SIG-M5 (cell line): ENCODE measurements at places on chromosomes 12 and 14.

DNA sequence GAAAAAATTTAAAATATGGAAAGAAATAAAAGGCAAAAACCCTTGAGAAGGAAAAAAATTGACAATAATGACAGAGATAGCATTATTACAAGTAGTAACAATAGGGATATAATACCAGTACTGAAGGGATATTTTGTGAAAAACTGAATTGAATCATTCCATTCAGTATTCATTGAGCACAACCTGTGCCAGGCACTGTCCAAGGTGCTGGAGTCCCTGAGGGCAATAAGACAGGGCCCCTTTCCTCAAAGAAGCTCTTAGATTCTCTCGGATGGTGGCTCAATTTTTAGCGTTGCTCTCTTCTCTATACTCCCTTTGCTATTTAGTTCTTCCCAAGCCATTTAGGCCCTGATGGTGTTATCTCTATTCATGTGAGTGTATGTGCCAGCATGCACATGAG lies 34.3 kb upstream of the GAS2L3 start:
- no peak for DNase-seq

DNA sequence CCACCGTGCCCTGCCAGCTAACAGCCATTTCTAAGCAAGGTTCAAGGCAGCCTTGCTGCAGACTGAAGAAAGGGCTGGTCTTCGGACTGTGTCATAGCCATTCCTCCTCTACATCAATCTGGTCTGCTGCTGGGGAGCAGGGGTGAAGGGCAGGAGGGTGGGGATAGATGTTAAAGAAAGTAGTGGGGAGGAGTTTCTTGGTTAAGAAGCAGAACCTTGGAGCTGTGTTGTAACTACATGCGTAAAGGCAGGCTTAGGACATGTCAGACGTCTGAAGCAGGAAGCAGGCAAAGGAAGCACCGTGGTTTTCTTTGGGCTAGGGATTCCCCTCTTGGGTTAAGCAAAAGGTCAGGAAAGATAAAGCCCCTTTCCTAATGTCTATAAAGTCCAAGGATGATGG lies 18.1 kb upstream of the NEK9 start:
- DNase-seq: no peak

- DNase-seq: no peak
Observed at GRCh38 chr14:61462566-61463193, 141.3 kb downstream of the PRKCH start.

GRCh38 chr12:3820122-3820521 lies 53.1 kb downstream of the PARP11 start:
- DNase-seq: no peak

- DNase-seq: no peak
Observed at GRCh38 chr14:105945896-105946295, 419.5 kb downstream of the TMEM121 start.

GRCh38 chr12:119206348-119207062 lies 27.8 kb downstream of the HSPB8 start:
- DNase-seq: no peak

DNA sequence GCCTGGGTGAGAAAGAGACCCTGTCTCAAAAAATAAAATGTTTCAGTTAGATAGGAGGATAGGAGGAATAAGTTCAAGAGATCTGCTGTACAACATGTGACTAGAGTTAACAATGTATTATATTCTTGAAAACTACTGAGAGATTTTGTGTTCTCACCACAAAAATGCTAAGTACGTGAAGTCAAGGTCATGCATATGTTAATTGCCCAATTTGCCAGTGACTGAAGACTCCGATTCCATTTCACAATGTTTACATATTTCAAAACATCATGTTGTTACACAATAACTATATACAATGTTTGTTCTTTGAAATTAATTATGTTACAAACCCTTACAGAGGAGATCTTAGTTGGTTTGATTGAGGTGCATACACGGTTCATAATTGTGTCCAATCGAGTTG lies 52.1 kb downstream of the SLC15A4 start:
- no peak for DNase-seq

- no peak for DNase-seq
Observed at GRCh38 chr14:44803239-44803905, 158.4 kb downstream of the KLHL28 start.

DNA sequence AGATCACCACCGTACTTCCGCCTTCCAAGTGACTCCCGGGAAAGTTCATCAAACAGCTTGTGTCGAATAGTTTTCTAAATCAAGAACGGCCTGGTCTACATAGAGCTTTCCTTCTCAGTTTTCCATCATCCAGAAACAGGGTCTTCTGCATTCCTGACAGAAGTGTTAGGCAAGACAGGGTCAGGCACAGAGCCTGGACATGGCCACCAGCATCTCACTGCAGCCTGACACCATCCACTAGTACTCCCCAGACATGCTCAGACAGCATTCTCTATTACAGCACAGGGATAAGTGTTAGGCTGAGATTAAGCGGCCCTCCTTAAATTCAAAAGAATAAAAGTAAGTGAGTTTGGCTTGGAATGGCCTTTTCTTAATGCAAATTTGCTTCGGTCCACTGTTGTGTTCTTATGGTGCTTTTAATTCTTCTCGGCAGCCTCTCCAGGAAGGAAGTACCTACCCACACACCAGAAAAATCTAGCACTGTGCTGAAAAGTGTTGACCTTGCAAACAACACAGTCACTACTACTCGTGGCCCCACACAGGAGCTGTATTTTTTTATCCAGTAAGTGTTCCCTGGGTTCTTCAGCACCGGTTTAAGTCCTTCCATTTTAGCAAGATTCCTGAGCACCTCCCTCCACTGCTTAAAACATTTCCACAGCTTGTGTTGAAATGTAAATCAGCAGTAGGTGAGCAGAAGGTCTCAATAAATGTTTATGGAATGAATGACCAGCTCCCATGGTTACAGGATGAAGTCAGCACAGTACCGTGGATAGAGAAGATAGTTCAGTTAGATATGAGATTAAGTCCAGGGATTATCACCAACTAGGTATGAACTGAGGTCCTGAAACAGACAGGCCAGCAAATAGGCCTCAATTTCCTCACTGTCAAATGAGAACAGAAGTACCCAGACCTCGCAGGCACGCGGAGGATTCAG lies 44.1 kb downstream of the SETD3 start:
- DNase-seq: no peak

DNA sequence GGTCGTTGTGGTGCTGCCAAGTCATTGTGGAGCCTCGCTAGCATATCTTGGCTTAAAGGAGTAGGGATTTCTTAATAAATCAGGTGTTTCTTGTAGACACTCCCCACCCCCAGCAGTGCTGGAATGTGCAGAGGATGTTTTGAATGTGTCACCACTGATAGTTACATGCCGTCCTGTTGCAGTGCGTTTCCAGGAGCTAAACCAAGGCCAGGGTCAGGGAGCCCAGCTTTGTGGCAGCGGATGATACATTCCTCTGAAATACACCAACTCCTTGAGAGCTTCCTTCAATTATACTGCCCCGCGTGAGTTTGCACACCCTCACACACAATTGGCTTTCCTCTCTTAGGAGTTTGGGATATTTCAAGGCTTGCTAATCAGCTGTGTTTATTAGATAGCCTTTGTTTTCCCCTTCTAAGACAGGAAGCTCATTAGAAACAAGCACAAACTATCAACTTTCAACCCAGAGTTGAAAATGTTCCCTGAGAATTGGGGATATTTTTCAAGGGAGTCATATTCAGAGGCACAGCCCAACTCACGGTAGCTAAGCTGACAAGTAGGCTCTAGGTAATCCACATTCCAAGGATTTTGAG lies 154.9 kb downstream of the C12orf75 start:
- DNase-seq: no peak

DNA sequence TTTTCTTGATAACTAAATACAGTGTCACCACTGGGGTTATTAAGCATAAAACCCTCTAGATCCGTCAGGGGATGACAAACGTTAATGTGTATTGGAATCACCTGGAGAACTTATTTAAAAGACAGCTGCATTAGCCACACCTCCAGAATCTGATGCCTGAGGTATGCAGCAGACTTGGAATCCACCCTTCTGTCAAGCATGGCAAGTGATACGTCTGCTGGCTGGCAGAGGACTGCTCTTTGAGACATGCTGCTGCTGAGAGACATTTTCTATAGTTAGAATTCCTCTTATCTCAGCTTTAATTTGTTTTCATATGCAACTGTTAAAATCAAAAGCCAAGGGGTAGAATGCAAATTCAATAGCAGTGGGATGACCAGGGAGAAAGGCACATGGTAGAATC lies 496.3 kb downstream of the NELL2 start:
- DNase-seq: no peak

DNA sequence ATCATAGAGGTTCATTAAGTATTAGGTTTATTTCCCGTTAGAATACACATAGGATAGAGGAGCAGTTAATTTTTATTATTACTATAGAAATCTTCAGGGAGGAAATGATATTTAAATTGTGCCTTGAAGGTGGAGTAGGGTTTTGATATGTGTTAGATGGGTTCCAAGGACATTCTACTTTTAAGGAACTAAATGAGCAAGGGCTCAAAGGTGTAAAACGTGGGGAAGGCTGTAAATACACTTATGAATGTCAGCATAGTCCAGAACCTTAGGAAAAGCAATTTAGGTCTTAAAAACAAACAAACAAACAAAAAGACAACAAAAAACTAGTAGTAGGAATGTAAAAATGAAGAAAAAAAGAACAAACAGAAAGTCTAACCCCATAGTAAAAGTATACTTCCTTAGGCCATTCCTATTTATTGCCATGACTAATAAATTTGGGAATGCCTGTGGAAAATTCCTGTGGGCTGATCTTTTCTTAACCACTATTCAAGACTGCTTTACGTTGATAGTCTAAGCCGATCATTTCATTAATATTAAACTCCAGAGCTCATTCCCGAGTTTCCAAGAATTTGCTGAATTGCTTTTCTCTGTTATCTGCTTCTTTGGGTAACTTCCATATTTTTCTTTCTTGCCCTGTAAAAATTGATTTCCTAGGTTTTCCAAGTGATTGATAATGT lies 180.3 kb downstream of the RAD51B start:
- DNase-seq: no peak

DNA sequence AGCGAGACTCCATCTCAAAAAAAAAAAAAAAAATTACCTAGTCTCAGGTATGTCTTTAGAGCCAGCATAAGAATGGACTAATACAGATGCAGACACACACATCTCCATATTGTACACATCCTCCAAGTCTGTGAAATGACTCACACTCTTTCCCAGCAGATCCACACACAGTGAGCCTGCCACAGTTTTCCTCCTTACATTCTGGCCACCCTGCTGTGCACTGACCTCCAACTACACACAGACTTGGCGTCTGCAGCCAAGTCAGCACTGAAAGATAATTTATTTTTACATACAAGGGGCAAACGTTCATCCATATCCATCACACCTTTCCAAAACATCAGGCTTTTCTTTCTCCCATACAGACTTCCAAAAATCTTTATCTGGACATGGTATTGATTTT lies 115.9 kb downstream of the SLC25A21 start:
- DNase-seq: no peak

GRCh38 chr12:64269161-64269560 lies 47.1 kb upstream of the KICS2 start:
- DNase-seq: no peak

- DNase-seq: no peak
Observed at GRCh38 chr12:93536111-93536765, 36.2 kb upstream of the SOCS2 start.

DNA sequence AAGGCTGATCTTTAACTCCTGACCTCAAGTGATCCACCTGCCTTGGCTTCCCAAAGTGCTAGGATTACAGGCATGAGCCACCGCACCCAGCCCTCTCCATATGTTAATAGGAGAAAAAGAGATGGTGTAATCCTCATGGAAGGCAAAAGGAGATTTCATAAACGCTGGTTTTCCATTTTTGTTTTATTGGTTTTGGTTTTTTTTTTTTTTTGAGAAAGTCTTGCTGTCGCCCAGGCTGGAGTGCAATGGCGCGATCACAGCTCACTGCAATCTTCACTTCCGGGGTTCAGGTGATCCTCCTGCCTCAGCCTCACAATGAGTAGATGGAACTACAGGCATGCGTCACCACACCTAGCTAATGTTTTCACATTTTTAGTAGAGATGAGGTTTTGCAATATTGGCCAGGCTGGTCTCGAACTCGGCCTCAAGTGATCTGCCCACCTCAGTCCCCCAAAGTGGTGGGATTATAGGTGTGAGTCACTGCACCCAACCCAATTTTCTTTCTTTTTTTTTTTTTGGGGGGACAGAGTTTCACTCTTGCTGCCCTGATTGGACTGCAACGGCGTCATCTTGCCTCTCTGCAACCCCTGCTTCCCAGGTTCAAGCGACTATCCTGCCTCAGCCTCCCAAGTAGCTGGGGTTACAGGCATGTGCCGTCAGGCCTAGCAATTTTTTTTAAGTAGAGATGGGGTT lies 8.1 kb downstream of the PTGES3 start:
- DNase-seq: no peak

GRCh38 chr12:85971800-85972199 lies 97.7 kb downstream of the NTS start:
- no peak for DNase-seq

GRCh38 chr12:45557016-45557415 lies 172.5 kb upstream of the ARID2 start:
- no peak for DNase-seq

GRCh38 chr12:15852383-15852782 lies 29.8 kb upstream of the STRAP start:
- DNase-seq: no peak

GRCh38 chr14:100712490-100712889 lies 14.2 kb upstream of the DLK1 start:
- DNase-seq: no peak

DNA sequence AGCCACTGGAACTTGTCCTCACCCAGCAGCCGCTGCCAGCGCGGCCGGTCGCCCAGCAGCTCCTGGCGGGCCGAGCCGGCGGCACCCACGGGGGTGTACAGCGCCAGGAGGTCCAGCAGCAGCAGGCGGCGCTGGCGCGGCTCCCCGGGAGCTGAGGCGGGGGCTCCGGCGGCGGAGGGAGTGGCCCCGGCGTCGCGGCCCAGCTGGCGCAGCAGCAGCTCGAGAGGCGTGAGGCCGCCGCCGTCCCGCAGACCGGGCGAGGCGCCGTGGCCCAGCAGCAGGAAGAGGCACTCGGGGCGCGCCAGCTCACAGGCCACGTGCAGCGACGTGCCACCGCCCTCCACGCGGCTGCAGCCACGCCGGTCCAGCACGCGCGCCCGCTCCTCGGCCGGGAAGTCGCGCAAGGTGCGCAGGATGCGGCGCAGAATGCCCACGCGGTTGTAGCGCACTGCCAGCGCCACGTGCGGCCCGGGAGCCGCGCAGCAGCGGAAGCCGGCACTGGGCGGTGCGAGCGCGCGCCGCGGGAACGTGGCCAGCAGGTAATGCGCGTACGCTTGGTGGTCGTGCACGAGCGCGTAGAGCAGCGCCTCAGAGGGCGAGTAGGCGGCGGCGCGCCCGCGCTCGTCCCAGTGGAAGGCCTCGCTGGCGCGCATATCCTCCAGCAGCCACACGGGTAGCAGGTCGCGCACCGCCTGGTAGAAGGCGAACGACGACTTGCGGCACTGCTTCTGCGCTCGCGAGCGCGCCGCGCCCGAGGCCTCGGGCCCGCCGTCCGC lies 2.3 kb downstream of the ANKRD9 start:
- DNase-seq: no peak

- no peak for DNase-seq
Observed at GRCh38 chr12:108349278-108349688, 10.2 kb upstream of the CMKLR1 start.
